Cortex of kidney (tissue), 1 donor: ENCODE measurements at places on chromosomes 6 and 20.

DNA sequence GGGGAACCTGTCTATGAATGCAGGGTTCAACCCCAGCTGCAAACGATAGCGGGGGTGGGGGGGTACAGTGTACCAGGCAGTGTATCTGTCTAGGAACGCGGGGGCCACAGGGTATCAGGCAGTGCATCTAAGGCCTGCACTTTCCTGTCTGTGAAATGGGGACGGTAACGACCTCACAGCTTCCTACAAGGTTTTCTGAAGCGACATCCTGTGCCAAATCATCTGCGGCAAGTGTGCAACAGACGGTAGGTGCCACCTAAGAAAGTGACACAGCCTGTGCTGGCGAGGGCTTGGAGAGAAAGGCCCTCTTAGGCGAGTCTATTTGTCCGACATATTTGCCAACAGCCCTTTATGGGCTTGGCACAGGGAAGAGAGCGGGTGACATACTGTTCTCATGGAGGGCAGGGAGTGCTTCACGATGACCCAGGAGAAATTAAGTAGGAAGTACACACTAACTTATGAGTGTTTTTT lies 3.8 kb downstream of the DIDO1 start:
- no peak for DNase-seq

GRCh38 chr6:34680802-34681515 lies 15.6 kb downstream of the ILRUN start:
- no peak for DNase-seq

DNA sequence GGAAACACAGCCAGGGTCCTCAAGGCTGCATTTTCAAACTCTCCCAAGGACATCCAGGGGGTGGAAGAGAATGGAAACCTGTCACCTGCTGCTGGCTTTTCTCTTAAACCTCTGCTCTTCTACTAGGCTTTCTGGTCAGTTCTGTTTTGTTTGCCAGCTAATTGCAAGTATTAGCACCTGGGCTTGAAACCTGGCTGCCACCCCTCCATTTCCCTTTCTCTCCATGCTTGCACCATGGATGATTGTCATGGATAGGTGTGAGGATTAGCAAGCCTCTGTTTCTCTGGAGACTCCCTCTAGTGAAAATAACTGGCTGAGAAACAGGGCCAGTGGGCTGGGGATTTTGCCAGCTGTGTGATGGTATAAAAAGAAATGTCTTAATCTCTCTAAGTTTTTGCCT lies 33.0 kb upstream of the GPR6 start:
- no peak for DNase-seq

- no peak for DNase-seq
Measured at GRCh38 chr6:84486526-84486925, 259.1 kb upstream of the CEP162 start.

DNA sequence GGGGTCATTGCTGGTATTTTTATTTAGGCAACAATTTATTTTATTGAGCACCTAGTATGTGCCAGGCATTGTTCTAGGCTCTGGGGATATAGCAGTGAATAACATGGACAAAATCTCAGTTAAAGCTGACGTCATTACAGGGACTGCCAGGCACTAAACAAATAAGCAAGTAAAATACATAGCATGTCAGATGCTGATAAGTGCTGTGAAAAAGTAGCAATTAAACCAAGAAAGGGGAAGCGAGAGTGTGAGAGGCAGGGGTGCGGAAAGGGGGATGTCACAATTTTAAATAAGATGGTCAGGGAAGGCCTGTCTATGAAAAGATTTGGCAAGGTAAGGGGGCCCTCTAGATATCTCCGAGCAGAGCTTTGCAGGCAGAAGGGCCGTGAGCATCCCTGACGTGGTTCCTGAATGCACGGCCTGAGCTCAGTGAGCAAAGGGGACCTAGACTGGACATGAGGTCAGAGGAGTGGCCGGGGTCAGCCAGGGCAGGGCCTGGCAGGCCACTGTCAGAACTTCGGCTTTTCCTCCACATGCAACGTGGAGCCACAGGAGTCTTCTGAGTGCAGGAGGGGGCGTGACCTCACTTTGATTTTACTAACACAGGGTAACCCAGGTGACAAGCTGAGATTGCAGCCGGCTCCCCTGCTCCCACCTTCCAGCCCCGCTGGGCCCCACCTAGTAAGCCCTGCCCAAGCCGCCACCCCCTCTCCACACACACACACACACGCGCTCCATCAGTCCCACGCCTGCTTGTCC lies 24.2 kb upstream of the SIRPA start:
- DNase-seq: no peak

- no peak for DNase-seq
Measured at GRCh38 chr20:47392721-47393073, 36.2 kb upstream of the ZMYND8 start.
